Kidney (tissue), 22 donors: ENCODE measurements at places on chromosomes 4 and X. TPM values are rescaled to one million over a fixed set of nuclear protein-coding genes. Genes with fewer than 3 reads are reported as not detected.

DNA sequence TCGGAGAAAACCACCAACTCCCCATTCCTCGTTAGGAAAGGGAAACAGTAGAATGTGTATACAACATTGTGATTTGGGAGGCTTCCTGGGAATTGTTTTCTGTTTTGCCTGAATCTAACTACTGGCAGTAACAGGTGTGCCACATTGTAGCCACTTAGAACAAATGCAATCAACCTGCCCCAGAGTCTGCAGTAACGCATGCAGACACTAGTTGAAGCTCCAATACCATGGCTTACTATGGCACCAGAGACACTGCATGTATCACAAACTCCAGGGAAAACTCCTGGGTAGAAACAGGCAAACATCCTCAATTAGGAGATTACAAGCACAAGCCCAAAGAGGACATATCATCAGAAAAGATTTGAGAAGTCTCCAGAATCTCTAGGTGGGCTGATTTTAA lies 154.2 kb upstream of the NEIL3 start:
- DNase-seq, result no peak

DNA sequence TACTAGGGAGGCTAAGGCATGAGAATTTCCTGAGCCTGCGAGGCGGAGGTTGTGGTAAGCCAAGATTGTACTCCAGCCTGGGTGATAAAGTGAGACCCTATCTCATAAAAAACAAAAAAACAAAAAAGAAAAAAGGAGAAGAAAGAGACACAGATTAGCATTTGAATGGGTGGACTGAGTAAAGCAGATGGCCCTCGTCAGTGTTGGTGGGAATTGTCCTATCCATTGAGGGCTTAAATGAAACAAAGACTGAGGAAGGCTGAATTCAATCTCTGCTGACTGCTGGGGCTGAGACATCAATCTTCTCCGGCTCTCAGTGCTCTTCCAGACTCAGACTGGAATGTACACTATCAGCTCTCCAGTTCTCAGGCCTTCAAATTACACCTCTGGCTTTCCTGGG lies 136.8 kb downstream of the SLC7A11 start:
- no peak for DNase-seq

- DNase-seq, result no peak
These were observed 875.5 kb upstream of the INTU start for GRCh38 chr4:126757219-126757618.

EGF gene
- total RNA-seq, result 3.3 TPM

CLDN22 gene
- total RNA-seq, result not detected
